Brain pericyte (primary cell): ENCODE measurements at places on chromosomes 1 and 21.

DNA sequence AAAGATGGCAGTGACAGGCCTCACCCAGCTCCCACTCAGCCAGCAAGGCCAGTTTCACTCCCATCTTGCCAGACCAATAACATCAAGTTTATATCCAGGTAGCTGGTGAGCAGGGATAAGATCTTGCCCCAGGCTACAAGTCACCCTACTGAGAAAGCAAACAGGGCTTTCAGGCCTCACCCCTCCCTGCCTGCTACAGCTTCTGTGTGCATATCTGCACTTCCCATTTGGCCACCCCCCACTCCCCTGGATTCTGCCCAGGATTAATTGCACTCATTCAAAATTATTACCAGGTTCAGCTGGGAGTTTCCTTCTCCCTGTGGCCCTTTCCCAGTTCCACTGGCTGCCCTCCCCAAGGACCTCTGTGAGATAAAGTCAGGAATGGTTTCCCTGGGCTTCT lies 352.1 kb downstream of the TBX15 start:
- DNase-seq: no peak

DNA sequence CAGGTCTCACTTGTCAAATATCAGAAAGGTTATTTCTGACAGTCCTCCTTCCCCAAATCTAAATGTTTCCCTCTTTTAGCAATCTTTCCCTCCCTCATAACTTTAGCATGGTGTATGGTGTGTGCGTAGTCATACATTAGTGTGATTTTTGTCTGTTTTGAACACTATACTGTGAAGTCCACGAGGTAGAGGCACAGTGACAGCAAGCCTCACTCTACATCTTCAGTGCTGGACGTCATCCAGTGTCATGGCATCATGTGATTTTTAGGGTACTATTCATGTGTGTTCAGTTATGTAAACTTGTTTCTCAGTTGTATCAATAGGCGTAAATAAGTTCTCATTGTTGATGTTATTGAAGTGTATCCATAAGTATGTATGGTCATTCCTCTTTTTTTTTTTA lies 39.1 kb downstream of the DYRK1A start:
- no peak for DNase-seq

DNA sequence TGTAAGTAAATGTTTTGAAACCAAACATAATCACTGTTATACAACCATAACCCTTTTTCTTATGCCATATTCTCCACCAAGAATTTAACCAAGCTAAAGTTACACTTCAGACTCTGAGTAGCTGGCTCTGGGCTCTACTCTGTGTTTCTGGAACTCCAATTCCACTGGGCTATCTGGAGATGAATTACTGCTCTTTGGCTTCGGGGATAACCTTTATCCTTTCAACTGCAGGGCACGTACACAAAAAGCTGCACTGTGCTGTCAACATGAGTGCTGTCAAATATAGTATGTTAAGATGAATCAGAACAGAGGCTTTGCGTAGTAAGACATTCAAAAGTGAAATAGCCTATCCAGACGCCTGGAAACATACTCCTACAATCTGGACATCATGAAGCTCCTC lies 500.6 kb downstream of the LTN1 start:
- DNase-seq: no peak

- no peak for DNase-seq
Observed at GRCh38 chr1:113784104-113784779, 25.0 kb upstream of the PHTF1 start.

DNA sequence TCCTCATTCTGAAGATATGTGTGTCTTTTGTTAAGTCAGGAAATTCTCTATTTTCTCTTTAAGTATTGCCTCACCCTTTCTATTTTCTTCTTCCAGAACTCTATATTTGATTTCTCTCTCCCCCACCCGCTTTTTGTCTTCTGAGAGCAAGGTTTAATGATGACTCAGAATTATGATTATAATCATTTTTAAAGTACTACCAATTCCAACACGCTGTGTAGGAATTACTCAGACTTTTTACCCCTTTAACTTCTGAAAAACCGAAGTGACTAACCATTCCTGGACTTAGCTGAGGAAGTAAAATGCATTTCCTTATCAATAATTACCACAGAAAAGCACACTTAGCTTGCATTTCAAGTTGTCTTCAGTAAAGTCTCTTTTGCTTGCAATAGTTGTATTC lies 20.8 kb upstream of the SCYL3 start:
- DNase-seq: no peak

DNA sequence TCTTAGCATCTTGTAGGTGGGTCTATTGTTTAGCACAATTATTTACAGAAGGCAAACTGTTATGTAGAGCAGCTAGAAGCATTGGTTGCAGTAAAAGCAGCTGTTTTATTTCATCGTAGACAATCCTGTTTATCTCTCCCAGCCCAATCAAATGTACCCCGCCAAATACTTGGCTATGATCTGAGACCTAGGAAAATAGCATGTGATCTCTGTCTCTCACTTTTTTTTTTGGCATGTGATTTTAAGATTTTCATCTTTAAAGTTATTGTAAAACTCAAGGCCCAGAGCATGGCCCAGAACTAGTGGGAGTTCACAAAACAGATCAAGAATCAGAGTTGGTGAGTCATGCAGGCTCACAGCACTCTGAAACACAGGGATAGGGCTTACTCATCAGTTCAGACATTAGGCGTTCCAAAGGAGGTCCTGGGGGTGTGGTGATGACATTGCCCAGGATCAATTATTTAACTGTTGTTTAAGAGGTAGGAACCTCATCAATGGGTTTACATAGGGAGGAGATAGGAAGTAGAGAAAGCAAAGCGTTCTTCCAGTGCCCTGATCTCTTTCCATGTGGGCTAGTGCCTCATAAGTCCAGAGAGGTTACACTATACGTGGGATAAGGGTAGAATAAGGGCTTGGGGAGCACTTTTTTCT lies 40.2 kb downstream of the TBX19 start:
- DNase-seq: peak; percentile 31

- DNase-seq: no peak
Observed at GRCh38 chr21:46322351-46323226, 1.1 kb downstream of the C21orf58 start.

DNA sequence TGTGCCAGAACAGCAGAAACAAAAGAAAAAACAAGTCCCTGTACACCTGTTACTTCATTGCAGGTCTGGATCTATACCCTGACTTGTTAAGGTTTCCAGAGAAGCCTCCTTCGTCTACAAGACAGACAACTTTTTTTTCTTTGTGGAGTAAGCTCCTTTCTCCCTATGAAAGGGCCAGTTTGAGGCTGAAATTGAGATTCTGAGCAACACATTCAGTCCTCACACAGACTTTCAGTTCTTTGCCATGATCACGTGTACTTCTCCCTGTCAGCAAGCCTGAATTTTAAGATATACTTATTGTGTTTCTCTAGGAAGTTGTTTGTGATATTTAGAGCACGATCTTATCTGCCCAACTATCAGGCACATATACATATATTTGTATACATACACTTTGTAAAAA lies 374.0 kb downstream of the NTNG1 start:
- DNase-seq: no peak

DNA sequence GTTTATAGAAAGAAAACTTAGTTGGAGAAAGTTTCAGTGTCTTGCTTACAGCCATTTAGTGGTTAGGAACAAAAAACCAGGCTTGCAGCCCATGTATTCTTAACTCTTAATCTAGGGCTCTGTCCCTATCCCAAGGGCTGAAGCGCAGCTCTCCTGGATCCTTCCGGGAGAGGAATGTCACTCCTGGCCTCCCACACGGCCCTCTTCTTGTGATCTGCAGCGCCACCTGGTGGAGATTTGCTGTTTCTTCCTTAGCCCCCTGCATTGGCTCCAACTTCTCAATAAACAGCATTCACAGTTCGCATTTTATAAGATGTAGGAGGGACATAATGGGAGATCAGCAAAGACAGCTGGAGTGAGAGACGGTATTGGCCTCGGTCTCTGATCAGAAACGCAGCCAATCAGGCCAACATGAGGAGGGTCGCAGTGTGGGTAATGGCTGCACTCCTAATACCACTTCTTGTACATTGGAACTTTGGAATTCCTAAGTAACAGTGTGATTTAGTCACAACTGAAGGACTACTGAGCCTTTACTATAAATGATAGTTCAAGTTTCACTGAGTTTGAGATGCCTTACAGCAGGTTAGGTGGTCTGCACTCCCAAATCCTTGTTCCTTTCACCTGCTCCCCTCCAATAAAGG lies 283.4 kb downstream of the ASTN1 start:
- no peak for DNase-seq

DNA sequence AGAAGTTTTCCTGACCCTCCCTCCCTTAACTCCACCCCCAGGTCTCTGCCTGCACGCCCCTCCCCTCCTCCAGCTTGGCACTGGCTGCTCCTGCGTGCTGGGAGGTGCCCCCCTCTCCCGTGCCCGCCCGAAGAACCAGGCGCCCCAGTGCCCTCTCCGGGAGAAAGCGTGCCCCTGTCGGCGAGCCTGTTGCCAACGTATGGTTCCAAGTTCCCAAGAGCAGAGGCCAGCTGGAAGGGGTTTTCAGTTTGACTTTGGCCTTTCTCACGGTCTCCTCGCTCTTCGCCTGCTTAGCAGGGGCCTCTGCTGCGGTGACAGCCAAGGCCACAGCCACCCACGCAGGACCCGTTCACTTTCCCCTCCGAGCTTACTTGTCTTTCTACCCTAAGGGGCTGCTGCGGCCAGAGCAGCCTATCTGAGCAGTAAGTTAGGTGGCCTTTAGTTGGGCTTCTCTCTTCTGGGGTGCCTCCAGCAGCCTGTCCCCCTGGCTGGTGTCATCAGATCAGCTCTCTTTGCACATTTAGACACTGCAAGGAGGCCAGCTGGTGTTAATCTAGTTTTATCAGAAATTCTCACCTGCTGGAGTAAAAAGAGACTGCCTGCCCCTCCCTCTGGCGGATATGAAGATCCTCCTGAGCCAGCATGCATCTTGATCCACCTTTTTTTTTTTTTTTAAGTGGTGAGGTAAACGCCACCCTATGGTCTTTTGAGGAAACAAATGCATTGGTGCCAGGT lies 1.5 kb downstream of the STUM start:
- DNase-seq: no peak

- DNase-seq: no peak
Observed at GRCh38 chr21:15192243-15192642, 127.4 kb upstream of the NRIP1 start.

DNA sequence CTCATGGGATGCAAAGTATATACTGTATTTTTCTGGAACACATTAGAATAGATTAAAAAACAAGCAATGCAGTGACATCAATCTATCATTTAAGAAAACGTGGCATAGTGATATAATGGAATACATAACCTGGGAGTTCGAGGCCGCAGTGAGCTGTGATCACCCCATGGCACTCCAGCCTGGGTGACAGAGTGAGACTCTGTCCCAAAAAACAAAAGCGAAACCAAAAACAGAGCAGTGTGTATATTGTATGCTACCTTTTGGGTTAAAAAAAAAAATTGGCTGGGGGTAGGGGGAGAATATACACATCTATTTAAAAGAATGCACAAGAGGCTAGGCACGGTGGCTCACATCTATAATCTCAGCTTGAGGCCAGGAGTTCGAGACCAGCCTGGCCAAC lies 13.5 kb downstream of the SLC2A1 start:
- no peak for DNase-seq

DNA sequence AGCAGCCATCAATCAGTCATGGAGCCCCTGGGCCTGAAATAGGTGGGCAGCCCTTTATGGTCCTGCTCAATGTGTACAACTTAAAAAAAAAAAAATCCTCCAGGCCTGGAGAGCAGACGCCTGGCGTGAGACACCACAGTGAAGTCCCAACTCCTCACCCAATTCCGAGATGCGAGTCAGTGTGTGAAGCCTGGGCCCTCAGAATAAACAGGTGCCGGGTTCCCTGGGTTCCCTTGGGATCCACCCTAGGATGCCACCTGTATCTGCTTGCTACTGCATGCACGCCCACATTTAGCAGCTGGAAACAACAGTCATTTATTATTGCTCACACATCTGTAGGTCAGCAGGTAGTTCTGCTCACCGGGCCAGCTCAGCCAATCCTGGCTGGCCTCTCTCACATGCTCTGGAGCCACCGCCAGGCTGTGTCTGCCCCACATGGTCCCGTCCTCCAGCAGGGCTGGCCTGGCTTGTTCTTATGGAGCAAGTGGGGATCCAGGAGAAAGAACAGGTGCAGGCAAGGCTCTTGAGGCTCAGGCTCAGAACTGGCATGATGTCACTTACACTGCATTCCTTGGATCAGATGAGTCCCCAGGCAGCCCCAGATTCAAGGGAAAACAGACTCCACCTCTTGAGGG lies 172.7 kb downstream of the NPHP4 start:
- DNase-seq: no peak

DNA sequence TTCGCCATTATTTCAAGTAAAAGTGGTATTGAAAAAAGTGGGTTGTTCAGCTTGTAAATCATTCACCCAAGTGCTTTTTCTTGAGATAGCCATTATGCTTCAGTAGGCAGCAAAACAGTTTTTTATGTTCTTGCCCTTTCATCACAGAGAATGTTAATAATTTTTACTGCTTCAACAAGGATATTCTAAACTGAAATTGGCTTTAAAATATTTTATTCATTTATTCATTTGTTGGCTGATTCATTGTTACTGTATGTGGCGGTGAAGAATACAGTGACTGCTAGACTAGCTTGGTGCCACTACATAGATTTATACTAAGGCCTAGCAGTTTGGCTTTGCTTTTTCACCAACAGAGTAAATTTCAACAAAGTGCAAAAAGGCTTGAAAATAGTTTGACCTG lies 121.5 kb downstream of the OLFML2B start:
- no peak for DNase-seq

GRCh38 chr1:74160046-74160445 lies 37.9 kb downstream of the LRRIQ3 start:
- DNase-seq: no peak

DNA sequence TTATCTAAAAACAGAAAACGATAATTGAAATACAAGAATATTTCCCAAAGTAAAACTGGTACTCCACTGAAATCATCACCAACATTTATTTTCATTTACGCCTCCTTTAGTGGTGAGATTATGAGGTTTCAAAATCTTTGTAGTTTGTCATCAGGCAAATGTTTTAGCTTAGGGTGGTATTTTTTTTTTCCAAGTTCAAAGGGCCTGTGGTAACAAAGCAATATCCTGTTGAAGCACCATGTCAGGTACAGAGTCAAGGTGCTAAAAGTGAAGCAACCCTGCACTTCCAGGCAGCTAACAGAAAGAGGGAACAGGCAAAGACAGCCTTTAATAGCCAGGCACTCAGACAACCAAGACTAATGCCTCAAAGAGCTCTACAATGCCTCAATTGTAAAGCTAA lies 89.2 kb downstream of the JAK1 start:
- DNase-seq: no peak

GRCh38 chr1:206774093-206774492 lies 1.8 kb upstream of the IL10 start:
- DNase-seq: no peak

DNA sequence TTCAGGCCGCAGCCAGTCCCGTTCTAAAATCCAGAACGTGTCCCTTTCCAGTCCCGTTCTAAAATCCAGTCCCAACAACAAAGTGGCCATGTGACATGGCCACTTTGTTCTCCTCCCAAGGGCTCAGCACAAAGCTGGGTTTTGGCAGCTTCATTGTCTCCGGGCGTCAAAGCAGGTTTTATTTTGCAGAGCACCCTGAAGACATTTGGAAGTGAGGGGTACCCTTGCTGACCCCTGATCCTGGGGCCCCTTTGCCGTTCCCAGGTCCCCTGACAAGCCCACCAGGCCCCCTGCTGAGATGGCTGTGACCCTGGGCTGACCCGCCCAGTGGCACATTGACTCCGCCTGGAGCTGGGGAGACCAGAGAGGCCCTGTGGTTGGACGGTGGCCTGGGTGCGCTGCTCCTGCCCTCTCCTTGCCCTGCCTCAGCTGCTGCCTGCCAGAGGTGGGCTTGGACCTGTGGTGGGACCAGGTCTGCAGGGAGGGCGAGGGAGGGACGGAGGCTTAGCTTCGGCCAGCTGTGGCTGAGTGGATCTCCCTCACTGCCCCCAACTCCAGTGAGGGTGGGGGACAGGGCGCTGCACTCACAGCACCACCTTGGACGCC lies 4.3 kb downstream of the PFKL start:
- no peak for DNase-seq
